Stomach (tissue), 19 donors: ENCODE measurements at places on chromosomes 2 and 18. TPM values are rescaled to one million over a fixed set of nuclear protein-coding genes. Genes with fewer than 3 reads are reported as not detected.
A peak's percentile ranks its signal among the peaks of the same experiment; 100 is the strongest.

Gene C1GALT1C1L
- total RNA-seq = not detected

Gene PDE1A
- not detected for total RNA-seq

DNA sequence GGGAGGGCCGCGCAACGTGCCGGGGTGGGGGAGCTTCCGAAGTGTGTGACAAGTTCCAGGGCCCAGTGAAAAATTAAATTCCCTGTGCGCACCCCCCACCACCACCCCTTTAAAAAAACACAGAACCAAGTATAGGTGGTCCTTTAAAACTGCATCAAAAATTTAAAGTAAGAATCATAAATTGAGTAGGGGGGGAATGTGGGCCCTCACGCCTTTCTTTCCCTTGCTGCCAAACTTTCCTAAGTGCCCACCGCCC is 2.5 kb downstream of the BCL11A start:
- no peak for DNase-seq

Gene TOGARAM2
- total RNA-seq = 1.1 TPM

DNA sequence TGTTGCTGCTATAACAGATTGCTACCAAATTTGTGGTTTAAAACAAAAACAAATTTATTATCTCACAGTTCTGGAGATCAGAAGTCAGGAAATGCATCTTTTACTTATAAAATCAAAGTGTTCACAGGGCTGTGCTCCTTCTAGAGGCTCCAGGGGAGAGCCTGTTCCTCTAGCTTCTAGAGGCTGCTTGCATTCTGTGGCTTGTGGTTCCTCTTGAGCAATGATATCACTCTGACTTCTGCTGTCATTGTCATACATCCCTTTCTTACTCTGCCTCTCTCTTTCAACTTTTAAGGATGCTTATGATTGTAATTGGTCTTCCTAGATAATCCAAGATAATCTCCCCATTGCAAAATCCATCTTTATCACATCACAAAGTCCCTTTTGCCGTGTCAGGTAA is 6.1 kb upstream of the DCC start:
- DNase-seq = no peak

DNA sequence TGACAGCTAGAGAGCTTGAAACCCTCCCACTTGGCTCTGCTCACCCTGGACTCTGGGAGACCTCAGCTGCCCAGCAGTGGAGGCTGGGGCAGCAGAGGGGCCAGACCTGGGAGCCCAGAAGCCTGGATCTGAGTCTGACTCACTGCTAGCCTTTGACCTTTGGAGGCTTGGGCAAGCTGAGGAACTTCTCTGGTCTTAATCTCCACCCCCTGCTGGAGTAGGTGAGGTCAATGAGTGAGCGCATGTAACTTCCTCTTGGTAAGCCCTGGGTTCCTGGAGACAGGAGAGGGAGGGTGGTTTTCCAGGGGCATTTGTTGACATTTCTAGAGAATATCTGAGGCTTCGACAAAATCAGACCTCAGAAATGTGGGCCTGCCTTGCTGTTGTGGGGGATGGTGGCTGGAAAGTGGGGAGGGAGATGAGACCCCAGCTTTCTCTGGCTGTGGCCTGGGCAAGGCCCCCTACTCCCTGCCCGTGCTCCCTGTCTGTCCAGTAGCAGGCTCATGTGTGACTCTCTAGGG is 73.0 kb upstream of the YWHAQ start:
- DNase-seq = peak; percentile 78

DNA sequence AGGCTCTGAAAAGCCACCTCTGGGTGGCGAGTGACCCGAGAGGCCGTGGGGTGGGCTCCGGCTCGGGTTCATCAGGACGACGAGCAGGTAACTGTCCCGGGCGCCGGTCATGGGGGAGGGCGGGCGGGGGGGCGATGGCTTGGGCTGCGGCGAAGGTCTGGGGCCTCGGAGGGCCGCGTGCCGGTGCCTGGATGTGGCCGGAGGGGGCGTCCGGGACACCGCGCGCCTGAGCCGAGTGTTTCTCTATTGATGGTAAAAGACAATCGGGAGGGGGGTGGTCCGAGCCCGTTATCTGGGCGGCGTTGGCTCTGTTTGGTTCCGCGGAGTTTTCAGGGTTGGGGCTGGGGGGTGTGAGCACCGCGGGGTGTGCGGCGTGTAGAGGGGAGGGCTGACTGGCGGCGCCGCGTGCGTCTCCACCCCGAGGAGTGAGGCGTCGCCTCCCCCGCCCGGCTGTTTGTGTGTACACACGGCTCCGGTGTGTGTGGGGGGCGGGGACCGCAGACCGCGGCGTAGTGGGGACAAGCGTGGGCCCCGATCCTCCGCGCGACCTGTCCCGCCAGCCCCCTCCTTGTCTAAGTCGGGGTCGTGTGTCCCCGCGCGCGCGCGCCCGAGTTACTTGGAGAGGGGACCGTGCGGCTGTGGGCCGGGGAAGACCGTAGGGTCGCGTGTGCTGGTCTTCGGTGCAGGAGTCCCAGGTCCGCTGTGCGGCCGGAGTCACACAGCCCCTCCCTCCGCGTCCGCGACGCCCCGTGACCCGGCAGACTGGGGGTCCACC is 1.6 kb downstream of the CTIF start:
- DNase-seq = peak; percentile 85

- no peak for DNase-seq
Observed at GRCh38 chr2:239261796-239262483, 138.9 kb downstream of the HDAC4 start.

DNA sequence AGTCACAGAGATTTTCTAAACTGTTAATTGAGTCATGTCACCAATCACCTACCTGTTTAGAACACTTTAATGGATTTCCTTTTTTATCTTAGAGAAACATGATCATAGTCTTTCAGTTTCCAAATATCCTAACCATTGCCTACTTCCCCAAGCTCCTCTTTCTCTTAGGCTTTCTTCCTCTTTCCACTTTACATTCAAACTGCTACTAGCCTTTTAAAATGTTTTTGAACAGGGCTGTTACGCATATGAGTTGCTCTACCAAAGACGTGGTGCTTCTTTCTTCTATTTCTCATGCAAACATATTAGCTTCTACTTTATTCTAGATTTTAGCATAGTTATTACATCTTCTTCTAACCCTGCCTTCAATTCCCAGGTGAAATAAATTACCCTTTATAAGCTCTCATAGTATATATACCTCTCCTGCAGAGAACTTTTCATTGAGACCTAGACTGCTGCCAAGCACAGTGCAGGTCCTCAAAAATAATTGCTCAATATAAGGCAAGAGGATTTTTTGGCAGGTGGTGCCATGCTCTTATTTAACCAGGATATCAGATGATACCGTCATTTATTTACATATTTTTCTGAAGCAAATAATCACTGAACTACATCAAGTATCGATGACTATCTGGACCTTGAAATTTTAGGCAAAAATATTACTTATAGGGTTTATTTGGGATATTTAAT is 937.1 kb downstream of the TSN start:
- no peak for DNase-seq

Gene LYG1
- total RNA-seq = not detected

Gene CTAGE1
- total RNA-seq = not detected

GRCh38 chr2:179591690-179592089 is 269.7 kb downstream of the ZNF385B start:
- no peak for DNase-seq

- DNase-seq = no peak
Observed at GRCh38 chr2:241773511-241774418, 2.9 kb upstream of the GAL3ST2 start.

- DNase-seq = peak; percentile 81
Observed at GRCh38 chr2:165203689-165204559, at the start of gene SCN3A. Gene SCN3A, minus strand, starts transcription at chr2:165204050. Its CDS starts 27,656 bp downstream, at chr2:165176394.

- DNase-seq = peak; percentile 78
Observed at GRCh38 chr2:108637304-108637669, 82.0 kb upstream of the RANBP2 start.

Gene IL36A
- not detected for total RNA-seq

GRCh38 chr2:10454505-10454904 is 6.4 kb upstream of the ODC1 start:
- DNase-seq = no peak

GRCh38 chr18:76885001-76885400 is 62.6 kb downstream of the ZNF236 start:
- DNase-seq = no peak

- no peak for DNase-seq
Observed at GRCh38 chr2:175187378-175187777, 5.9 kb upstream of the ATP5MC3 start.

DNA sequence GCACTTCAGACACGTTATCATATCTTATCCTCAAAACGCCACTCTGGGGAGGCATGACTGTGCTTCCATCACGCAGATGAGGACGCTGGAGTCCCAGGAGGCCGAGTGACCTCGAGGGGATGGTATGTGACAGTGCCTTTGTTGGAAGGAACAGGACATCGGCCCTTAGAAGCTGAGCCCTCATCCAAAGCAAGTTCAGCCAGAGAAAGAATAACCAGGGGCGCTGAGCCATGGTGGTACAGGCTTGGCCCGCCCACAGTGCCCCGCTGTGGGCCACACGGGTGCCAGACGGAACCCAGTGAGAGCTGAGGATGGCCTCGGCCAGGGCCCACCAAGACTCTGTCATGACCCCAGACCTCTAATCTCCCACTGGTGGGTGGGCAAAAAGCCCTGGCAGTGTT is 31.3 kb downstream of the HS1BP3 start:
- peak; percentile 25 for DNase-seq

Gene C2orf80
- total RNA-seq = not detected

GRCh38 chr2:3899536-3900155 is 196.3 kb downstream of the DCDC2C start:
- DNase-seq = no peak

- no peak for DNase-seq
Observed at GRCh38 chr2:7009207-7009911, 92.1 kb downstream of the RNF144A start.

GRCh38 chr18:67310826-67311225 is 205.7 kb downstream of the DSEL start:
- no peak for DNase-seq

Gene MBD1
- total RNA-seq = 54.6 TPM

Gene SLC11A1
- 20.4 TPM for total RNA-seq

DNA sequence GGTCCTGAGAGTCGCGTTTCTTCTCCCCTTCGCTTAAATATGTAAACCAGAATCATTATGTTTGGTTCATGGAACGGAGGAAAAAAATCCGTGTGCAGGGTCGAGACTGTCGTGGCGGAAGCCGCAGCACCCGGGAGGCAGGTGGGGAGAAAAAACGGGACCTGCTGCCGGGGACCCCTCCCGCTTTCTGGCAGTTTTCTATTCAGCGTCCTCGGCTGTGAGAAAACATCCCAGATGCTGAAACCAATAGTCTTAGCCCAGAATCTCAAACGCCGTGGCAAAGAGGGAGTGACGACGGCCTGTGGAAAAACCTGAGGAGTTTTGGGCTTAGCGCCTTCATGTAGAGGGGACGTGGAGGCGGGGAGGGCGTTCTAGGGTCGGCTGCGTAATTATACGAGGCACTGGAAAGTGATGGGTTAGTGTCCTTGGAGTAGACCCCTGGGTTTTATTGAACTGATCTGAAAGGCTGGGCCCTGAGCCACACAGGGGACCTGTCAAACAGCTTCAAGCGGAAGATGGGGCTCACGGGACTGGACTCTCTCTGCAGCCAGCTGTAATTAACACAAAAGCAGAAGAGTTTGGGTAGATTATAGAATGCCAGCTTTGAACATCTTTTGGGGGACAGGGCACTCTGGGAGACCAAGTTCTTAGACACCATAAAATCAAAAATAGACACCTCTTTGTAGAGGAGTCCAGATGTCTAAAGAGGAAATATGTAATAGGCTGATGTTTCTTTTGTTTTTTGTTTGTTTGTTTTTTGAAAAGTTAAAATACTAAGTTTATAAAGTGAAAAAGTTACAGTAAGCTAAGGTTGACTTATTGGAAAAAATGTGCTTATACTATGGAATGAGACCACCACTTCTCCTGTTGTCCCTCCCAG is 834 bp upstream of the BUB1 start:
- DNase-seq = peak; percentile 67

Gene DNAH7
- total RNA-seq = 0.58 TPM

- DNase-seq = no peak
Observed at GRCh38 chr2:120179396-120179795, 43.8 kb downstream of the TMEM185B start.

DNA sequence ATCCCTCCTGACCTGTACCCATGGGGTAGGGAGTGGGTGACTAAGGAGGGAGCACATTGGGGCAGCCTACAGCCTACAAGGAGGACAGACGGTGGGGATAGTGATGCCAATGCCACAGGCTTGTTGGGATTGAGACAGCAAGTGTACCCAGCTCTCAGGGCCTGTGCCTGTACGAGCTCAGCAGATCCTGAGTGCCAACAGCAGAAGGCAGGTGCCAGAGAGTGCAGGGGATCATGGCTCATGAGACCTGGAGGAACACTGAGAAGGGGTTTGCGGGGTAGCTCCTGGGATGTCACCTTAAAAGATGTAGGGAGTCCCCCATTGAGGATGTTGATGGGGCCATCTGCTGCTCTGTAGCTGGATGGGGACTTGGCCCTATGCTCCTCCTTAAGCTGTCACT is 10.3 kb upstream of the SNED1 start:
- DNase-seq = no peak

- DNase-seq = no peak
Observed at GRCh38 chr2:219911541-219911940, 284.1 kb downstream of the SLC4A3 start.

Gene ERMN
- not detected for total RNA-seq

Gene KCNJ3
- 2.8 TPM for total RNA-seq

DNA sequence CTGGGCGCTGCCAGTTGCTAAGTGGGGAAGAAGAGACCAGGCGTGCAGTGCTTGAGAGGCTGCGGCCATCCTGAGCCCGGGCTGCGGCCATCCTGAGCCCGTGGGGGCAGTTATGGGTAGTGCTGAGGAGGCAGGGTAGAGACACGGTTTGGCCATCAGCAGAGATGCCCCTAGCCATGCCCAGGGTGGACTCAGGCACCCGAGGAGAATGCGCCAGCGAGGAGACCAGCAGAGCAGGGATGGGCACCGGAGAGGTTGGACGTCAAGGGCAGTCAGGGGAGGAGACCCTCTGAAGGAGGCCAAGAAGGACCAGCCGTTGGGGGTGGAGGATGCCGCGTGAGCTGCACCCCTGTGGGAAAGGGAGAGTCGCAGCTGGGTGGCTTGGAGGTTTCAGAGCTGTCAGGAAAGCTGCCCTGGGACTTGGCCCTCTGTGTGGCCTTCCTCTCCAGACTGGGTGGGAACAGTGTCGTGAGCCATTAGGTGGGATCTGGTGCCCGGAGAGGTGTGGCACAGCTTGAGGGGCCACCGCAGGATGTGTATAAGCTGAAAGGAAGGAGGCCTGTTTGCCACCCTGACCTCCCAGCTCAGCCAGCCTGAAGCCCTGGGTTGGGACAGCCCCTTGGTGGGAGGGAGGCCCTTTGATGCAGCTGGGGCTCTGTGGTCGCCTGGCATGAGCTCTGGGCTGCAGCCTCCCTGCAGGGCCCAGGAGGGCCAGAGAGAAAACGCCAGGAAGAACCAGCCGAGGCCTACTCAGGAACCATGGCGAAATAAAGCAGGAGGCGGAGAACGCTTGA is 56.0 kb downstream of the SH3BP4 start:
- no peak for DNase-seq
